ENCODE measurements at places on chromosomes 12 and 14. TPM values are rescaled to one million over a fixed set of nuclear protein-coding genes. Genes with fewer than 3 reads are reported as not detected.

PTHLH gene
- 2.2 TPM for polyA plus RNA-seq

MIP gene
- polyA plus RNA-seq: not detected

TNS2 gene
- polyA plus RNA-seq: 105 TPM

RASAL1 gene
- 0.17 TPM for polyA plus RNA-seq

SLC7A7 gene
- 10.6 TPM for polyA plus RNA-seq

IGF1 gene
- polyA plus RNA-seq: 28.7 TPM

ART4 gene
- 0.31 TPM for polyA plus RNA-seq

TMEM119 gene
- 44.4 TPM for polyA plus RNA-seq

- no peak for DNase-seq
Observed at GRCh38 chr12:25384893-25385248, 134.1 kb upstream of the KRAS start.

- DNase-seq: no peak
Observed at GRCh38 chr14:100788517-100788916, 37.4 kb upstream of the MEG3 start.

DNA sequence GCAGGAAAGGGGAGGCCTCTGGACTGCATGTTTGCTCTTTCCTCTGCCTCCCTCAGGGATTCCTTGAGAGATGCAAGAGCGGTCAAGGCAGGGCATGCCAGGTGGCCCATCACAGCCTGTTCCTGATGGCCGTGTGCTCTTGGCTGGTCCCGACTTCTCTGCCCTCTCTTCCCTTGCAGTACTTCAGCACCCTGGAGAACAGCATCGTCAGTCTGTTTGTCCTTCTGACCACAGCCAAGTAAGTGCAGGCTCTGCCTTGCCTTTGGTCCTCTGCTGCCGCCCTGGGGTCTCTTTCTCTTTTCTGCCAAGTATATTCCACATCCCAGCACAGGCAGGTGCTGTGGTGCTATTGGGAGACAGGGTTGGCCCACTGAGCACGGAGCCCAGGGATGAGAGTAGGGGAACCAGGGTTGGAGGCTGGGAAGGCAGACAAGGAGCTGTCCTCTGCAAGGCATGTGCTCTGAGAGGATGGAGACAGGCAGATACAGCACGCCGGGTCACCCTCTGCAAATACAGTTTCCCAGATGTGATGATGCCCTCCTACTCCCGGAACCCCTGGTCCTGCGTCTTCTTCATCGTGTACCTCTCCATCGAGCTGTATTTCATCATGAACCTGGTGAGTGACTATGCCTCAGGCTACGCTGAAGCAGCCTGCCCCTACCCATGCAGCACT lies 51.9 kb downstream of the TPCN1 start:
- no peak for DNase-seq

DNA sequence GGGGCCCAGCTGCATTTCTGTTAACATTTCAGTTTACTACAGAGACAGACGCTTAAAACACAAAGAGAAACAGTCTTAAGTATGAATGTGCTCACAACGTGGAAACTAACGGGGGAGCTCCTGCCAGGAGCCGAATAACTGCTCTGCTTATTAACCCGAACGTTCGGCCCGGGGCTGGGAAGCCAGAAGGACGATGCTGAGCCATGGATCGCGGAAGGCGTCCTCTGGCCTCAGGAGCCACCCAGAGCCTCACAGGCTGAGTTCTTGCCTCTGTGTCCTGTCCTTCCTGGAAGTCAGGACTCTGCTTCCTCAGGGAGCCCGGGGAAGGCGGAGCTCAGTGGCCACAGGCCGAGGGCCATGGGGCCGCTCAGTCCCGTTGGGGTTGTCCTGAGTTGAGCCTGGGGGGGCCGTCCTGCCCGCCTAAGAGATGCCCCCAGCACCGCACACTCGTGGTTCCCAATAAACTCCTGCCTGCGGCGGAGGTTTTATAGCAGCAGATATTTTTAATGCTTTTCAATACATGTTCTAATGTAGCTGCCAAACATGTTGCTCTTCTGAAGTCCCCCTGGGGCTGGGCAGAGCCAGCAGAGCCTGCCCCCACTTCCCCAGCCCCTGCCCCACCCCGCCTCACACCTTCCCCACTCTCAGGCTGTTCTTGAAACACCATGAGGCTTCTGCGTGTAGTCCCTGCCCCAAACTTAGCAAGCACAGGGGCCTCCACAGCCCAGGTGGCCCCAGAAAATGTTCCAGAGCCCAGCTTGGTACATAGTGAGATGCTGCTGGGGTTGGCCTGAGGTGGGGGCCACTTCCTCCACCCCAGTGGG lies 3.4 kb upstream of the TEX22 start:
- no peak for DNase-seq
